ENCODE measurements at places on chromosomes 2 and 18.
A peak's percentile ranks its signal among the peaks of the same experiment; 100 is the strongest.

- no peak for DNase-seq
Observed at GRCh38 chr2:10887476-10887875, 24.3 kb upstream of the KCNF1 start.

DNA sequence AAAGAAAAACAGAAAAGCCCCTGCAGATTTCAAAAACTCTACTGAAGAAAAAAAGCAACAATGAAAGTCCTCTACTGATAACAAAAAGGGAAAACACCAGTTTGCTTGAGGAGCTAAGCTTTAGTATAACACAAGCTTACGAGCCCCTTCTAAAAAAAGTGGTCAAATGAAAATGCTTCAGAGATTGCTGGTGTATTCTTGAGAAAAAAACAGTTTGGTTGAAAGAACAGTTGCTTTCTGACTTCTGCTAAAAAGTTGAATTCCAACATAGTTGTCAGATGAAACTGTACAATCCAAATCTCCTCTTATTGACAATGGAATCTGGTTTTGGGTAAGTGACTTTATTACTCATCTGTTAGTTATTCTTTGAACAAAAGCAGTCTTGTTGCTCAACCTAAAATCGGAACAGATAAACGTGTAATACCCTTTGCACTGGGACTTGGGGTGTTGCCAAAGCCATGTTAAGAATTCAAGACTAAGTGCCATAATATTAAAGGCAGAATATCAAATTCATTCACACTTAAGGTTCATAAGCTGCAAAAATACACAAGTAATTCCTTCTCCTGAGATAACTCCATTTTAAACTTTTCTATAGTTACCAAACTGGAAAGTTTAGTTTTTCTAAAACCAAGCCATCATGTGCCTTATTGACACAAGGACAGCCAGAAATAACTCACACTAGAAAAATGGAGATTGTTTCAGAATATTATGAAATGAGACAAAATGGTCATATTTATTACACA is 45.3 kb upstream of the SPAG16 start:
- DNase-seq, result peak; percentile 73

DNA sequence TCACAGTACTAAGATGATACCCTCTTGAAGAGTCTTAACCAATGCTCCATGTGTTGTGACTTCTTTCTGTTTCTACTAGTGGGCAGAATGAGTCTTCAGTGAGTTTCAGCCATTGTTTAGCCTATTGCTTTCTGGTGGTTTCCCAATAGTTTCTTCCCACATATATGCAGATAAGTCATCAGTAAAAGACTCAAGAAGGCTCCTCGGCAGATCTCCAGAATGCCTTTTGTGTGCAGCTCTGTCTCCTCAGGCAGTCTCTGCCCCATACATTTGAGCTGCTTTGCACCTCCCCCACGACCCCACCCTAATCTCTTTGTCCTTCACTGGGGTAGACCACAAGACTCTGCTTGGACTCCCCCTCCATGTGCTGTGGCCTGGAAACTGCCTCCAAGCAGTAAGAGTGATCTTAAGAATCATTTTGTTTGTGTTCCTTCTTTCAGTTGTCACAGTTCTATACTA is 71.6 kb upstream of the CHRNA1 start:
- DNase-seq, result no peak

GRCh38 chr18:24762511-24762910 is 302.1 kb downstream of the HRH4 start:
- DNase-seq, result no peak

DNA sequence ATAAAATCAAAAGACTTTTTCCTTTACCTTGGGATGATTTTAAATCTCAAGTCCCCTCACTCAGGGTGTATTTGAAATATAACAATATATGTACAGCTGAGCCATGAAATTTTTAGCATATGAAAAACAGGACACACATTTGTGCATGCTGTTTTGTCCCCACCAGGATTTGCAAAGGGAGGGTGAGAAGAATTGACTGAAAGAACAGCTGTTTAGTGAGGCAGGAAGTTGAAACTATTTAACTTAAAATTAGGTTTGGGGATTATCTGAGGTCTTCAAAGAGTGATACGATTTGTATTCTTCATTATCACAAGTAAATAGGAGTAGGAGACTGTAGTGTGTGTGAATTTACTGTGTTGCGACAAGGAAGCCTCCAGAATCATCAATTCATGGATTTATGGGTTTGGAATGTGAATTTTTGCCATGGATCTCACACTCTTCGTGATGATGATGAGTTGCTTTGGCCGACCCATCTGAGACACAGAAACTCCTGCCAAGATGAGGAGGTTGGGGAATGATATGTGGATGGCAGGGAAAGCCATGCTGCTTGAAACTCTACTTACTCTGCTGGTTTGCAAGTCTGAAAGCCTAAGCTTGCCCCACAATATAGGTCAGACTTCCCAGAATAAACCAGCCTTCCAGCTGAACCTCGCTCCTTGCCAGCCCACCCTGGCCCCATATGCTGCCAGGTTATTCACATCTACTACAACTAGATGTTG is 31.0 kb upstream of the SPATS2L start:
- DNase-seq, result no peak

DNA sequence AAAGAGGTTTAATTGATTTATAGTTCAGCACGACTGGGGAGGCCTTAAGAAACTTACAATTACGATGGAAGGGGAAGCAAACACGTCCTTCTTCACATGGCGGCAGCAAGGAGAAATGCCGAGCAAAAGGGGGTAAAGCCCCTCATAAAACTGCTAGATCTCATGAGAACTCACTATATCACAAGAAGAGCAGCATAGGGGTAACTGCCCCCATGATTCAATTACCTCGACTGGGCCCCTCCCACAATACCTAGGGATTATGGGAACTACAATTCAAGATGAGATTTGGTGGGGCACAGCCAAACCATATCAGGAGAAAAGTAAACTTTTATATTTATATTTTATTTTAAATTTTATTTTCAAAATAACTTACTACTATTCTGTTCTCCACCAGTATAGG is 272.0 kb downstream of the MYCN start:
- no peak for DNase-seq

- no peak for DNase-seq
Observed at GRCh38 chr18:55853268-55853667, 265.3 kb upstream of the TCF4 start.

- no peak for DNase-seq
Observed at GRCh38 chr2:14827226-14828023, 194.9 kb downstream of the LRATD1 start.

DNA sequence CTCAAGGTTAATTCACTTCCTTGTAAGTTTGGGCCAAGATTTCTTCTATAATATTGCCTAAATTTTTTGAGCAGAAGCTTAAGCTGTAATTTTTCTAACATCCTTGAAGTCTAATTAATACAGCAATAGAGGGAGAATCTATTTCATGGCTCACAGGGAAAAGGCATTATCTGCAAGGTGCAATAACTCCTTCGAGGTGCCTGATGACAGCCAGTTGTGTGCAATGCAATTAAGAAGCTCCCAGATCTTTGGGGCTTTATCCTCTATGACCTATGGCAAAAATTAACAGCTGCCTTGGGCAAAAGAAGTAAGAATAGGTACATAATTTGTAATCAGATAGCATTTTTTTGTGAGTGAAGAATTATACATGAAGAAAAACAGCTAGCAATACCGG is 554.6 kb upstream of the SALL3 start:
- DNase-seq, result no peak

- DNase-seq, result no peak
Observed at GRCh38 chr2:230658877-230659652, 53.6 kb upstream of the CAB39 start.

DNA sequence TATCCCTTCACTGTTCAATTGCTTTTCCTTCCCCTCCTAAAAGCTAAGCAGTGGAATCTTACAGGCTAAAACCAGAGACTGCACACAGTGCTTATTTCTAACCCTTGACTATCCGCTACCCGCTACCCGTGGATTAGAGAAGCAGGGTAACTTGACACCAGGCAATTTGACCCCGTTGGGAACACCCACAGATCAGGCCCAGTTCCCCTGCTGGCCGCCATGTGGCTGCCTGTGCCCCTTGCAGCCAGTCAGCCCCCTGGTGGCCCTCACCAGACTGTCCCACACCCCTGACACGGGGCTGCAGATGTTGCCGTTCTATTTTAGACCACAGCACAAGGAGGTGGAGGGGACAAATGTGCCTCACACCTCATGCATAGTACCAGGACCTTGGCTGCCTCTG is 74.8 kb downstream of the TXNL1 start:
- peak; percentile 55 for DNase-seq

GRCh38 chr2:158719403-158719802 is 75.7 kb upstream of the DAPL1 start:
- DNase-seq, result no peak

DNA sequence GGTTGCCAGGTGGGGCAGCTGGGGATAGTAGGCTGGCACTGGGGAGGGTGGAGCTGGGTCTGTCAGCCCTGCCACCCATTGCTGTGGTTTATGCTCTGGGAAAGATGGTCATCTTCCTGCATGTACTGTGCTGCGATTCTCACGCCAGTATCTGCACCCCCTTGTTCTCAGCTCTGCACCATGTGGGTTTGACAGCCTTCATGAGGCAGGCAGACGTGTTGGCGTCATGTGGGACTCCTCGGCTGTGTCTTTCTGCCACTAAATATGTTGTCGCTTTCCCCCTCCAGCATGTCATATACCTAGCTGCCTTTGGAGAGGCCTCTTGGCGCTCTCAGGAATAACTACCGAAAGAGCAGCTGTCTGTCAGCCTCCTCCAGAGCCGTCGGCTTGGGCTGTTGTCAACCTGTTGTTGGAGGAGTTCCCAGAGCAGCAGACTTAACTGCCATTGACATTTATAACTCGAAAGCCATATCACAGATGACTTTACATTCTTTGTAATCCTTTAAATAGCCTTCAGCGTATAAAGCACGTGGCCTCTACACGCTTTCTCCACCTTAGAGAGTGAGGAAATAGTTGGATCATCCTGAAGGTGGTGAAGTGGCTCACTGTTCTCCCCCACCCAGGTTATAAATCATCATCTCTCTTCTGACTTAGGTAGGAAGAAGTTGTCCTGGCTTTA is 80.4 kb upstream of the MGAT5 start:
- no peak for DNase-seq

- DNase-seq, result no peak
Observed at GRCh38 chr18:26657631-26658581, 109.6 kb upstream of the KCTD1 start.

GRCh38 chr2:22697054-22697788 is 687.8 kb upstream of the KLHL29 start:
- DNase-seq, result no peak

DNA sequence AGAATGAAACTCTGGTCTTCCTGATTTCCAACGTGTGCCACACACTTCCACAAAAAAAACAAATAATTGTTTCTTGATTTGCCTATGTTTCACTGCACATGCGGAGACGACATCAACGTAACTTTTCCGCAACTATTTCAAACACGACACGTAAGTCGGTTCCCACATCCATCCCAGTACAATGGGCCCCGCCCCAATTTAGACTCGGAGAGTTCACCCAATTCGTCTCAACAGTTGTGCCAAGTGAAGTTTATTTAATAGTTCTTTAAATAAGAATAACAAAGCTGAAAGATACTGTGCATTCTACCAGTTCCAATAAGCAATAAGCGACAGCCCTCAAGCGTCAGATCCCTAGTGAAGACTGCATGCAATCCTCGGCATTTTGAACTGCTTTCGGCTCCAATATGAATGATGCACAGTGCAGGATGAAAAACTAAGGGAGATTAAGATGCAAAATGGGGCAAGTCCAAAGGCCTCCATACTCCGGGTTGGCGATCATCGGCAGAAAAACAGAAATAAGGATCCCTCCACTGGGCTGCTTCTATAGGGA is 664 bp downstream of the CCT4 start:
- DNase-seq, result no peak

GRCh38 chr18:77762642-77763041 is 513.0 kb downstream of the GALR1 start:
- DNase-seq, result peak; percentile 35

Measured in NAMALWA (cell line).